NCI-H187 treated with DMSO at 0.1 percent for 48 hours (cell line): ENCODE measurements at places on chromosomes 1 and 21.

DNA sequence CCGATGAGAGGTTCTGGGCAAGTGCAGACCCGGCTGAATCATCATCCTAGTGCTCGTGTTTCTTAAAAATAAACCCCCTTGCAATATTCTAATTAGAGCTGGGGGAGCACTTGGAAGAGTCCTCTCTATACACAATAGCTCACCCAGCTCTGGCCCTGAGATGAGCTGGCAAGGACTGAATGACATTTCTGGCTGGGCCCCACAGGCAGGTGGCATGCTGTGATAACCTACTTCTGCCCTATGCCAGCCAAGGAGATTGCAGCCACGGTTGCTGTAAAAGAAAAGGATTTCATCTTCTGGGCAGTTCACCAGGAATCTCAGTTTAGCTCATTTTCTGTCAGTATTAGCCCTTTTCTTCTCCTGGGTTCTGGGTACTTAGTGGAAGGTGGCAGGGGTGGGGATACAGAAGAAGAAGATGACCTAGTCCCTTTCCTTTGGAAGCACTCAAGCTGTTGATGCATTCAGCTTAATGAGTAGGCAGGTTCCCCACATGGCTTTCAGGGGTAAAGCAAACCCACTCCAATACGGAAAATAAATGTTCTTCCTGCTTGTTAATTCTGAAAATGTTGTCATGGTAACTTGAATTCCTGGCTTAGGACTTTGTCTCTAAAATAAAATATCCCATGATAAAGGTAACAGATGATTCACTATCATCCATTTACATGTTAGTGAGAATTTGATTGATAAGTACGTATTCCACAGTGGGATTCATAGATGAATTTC is 32.2 kb downstream of the VASH2 start:
- DNase-seq: no peak

DNA sequence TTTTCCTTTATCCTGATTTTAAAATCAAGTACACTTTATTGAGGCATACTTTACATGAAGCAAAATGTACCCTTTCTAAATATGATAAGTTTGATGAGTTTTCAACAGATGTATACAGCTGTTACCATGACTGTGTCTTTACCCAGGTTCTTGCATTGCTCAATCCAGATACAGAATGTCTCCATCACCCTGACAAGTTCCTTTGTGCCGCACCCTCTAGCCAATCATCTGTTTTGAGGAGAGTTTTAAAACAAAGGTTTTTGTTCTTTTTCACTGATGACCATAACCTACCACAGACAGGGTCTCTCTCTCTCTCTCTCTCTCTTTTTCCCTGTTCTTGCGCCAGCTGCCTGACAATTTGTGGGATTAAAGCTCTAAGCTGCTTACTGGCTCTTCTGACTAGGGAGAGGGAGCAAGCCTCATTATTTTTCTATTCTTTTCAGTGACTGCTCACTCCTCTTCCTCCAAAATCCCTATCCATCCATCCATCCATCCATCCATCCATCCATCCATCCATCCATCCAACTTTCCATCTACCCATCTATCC is 1.2 kb upstream of the KCNE1 start:
- DNase-seq: no peak

DNA sequence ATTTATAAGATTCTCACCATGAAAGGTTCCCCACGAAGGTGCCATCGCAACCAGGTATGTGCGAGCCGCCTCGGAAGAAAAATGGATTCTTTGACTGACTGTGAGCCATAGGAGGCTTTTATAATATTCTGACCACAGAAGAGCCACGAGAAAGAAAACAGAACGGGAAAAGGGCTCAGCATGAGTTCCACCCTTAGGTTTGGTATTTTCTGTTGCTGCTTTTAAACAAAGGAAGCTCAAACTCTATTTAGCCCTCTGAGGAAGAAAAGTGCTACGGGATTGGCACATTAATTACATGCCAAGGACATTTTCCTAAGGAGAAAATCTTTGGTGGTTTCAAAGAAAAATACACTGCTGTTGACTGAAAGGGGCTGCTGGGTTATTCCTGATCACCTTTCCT is 39.3 kb downstream of the MIS18A start:
- no peak for DNase-seq

DNA sequence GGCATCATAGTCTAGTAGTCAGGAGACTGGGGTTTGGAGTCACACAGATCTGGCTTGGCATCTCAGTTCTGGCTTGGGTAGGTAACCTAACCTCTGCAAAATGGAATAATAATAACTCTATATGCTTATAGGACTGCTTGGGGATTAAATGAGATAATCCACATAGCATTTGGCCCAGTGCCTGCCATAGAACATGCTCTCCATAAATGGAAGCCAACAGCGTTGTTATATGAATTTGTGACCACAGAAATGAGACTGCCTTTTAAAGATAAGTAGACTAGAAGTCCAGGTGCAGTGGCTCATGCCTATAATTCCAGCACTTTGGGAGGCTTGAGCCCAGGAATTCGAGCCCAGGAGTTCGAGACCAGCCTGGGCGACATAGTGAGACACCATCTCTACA is 4.0 kb upstream of the OPRD1 start:
- no peak for DNase-seq

GRCh38 chr1:156897078-156897825 is 3.7 kb downstream of the PEAR1 start:
- DNase-seq: no peak

DNA sequence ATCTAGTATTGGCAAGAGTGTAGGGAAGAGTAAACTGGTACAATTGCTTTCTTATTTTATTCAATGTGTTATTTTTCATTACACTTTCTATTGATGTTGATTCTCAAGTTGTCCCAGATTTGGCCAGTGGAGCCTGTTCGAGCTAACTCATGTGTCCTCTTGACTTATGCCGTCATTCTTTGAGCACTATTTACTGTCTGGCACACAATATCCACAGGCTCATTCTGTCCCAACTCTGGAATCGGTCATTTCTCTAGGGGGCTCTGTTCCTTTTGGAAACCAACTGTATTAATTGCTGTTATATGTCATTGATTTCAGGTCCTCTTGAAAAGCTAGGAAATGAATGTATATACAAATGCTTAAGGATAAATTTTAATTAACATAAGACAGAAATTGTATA is 22.4 kb upstream of the SFPQ start:
- DNase-seq: no peak

GRCh38 chr1:155188268-155188667 is 14.6 kb downstream of the TRIM46 start:
- DNase-seq: no peak

GRCh38 chr1:26856604-26857469 is 6.1 kb upstream of the SFN start:
- no peak for DNase-seq

DNA sequence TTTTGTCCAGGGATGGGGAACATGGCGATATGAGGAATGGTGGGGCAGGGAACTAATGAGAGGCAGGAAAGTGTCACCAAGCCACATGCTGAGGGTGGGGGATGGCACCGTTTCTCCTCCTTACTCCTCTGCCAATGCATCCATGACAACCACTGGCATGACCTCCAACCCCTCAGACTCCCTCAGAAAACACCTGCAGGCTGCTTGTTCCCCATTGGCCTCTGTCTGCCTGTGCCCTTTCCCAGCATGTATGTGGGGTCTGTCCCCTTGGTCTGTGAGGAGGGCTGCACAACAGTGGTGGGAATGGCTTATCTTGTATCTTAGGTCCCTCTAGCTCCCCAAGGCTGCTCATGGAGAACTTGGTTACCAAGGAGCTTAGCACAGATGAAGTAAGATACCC is 137.2 kb upstream of the NGF start:
- DNase-seq: no peak

GRCh38 chr1:91450260-91450659 is 45.6 kb upstream of the HFM1 start:
- DNase-seq: no peak

- no peak for DNase-seq
These were observed 11.8 kb upstream of the SOD1 start for GRCh38 chr21:31647650-31648049.

DNA sequence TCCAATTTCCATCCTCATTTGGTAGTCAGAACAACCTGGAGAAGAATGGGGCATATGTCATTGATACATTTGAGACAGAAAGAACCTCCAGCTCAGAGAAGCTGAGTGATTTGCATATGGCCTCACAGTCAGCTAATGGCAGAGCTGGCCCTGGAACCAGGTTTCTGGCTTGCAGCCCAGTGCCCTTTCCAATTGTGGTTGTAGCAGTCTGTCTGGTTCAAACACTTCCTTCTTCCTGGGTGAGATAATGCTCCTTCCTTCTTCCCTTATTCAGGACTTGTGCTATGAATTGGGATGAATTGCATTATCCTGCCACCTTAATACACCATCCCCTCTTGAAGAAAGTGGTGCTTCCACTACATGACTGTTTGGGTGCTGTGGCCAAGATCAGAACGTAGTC is 24.2 kb downstream of the SLC5A9 start:
- DNase-seq: no peak

- DNase-seq: peak; percentile 80
These were observed 42.9 kb downstream of the ATP1A1 start for GRCh38 chr1:116415699-116416533.

GRCh38 chr1:27397110-27397509 is 4.7 kb downstream of the GPR3 start:
- DNase-seq: no peak

- no peak for DNase-seq
These were observed 92.0 kb downstream of the CASZ1 start for GRCh38 chr1:10704368-10704882.

DNA sequence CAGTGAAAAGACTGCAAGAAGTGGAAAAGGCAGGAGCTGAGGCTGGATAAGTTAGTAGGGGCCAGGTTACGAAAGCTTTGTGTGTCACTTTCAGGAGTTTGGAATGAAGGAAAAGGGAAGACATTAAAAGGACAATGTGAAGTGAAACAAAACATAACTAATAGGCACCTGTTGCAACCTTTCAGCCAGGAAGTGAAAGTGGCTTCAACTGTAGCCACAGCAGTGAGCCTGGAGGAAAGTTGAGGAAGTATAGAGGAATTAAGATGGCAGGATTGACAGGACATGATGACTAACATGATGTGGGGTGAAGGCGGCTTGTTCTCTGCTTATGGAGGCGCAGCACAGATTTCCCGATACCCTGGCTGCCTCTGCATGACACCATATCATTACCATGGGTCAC is 68.9 kb downstream of the C4BPA start:
- DNase-seq: no peak

- DNase-seq: no peak
These were observed 2.5 kb downstream of the KIF21B start for GRCh38 chr1:201020721-201021629.

- DNase-seq: no peak
These were observed 49.0 kb upstream of the LRP8 start for GRCh38 chr1:53376742-53377437.

- no peak for DNase-seq
These were observed 91.1 kb downstream of the EPHB2 start for GRCh38 chr1:22801761-22802160.

GRCh38 chr1:245420926-245421325 is 266.1 kb downstream of the KIF26B start:
- no peak for DNase-seq

- DNase-seq: no peak
These were observed 8.1 kb upstream of the ACKR1 start for GRCh38 chr1:159196543-159196942.

DNA sequence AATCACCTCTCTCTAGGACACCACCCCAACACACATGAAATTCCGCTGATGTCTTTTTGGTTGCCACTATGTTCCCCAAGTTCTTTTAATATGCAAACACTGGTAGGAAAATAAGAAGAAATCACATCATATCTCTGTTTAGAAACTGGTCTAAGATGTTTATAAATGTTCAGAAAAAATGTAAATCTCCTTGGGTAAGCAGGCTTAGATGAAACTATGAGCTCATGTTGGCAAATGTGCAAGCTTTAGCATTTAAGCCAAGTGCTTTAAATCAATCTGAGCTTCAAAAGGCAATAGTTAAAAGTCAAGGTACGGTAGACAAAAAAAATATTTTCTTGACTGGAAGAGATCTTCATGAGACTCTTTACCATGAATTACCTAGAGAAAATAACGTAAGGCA is 25.2 kb upstream of the SLAMF9 start:
- DNase-seq: no peak

- no peak for DNase-seq
These were observed 53.2 kb downstream of the LACTBL1 start for GRCh38 chr1:22919341-22920025.

- no peak for DNase-seq
These were observed 181.2 kb upstream of the BRINP3 start for GRCh38 chr1:190658907-190659306.

DNA sequence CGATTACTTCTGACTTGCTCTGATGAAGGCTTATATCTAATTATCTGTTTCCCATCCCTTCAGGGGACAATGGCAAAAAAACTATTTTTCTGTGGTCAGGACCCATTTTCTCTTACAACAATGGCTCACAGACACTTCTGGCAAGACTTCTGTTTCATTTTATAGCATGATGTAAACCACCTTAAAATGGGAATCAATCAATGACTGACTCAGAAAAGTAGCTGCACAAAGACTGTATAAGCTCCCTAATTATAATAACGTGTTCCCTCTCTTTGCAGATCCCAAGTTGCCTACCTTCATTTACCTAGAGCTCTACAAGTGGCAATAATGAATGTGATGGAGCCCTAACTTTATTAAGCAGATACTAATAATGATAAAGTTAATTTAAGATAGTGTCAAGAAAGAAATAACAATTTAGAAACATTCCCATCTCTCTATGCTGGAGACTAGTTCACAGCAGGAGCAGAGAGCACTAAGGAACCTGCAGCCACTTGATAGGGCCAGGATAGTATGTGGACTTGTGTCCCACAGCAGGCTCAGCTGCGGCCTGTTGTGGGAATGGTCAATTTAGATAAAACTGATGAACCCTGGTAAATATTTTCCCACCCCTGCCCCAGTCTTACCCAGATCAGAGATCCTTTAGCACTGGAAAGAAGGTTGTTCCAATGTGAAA is 538 bp downstream of the GBP2 start:
- no peak for DNase-seq

DNA sequence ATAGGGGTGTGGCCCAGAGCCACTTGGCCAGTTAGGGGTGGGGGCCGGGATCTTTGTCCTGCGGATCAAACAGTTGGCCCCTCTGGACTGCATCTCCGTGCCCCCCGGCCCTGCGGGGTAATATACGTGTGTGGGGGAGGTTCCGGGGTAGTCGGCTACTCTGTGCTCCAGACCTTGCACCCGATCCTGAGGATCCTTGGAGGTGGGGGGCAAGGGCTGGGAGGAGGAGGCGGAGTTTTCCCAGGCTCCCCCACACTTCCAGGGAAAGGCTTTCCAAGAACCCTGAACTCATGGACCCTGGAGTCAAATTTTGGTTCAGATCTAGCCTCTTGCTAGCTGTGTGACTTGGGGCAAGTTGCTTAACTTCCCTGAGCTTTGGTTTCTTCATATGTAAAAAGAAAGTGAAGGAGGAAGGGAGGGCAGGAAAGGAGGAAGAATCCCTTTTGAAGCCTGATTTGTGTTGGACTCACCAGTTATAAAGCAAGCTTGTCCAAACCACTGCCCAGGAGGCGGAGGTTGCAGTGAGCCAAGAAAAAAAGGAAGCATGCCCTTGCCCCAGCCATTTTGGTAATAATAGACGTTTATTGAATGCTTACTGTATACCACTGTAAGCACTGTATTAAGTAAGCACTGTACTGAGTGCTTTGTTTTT is 686 bp downstream of the MIIP start:
- no peak for DNase-seq
